Vagina (tissue), 2 donors: ENCODE measurements at places on chromosomes 2 and 18.

GRCh38 chr2:95695613-95696012, 103.8 kb downstream of the TRIM43 start:
- no peak for DNase-seq

DNA sequence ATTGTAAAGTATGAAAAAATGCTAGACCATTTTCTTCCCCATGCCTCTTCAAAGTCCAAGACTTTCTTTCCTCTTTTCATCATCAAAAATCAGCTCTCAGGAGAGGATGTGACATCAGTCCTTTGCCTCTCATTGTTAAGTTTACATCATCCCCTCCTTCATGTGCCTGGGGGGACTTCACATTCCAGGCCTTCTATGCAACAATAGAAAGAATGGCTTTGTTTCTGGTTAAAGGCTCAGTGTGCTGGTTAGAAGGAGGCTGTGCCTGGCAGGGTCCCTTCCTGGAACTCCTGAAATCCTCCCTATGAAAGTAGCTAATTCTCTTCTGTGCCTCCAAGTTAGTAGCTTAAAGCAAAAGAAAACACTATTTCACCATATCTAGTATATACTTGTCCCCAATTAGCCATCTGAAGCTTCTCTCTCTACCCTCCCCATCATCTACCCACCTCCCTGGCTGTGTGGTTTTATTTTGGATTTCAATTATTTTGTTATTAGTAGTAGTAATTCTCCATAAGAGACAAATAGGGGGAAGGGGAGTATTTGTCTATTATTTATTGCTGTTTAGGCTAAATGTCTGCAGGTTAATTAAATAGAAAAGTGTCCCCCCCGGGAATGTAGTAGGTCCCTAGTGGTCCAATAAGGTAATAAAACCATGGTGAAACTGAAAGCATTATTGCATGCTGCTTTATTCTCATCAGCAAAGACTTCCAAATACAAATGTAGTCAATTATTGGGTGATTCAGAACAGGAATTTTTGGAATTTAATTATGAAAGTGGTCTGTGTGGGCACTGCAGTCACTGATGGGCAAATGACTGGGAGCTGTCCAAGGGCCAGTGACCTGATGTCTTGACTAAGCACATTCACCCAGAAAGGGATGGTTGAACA, 69.0 kb downstream of the CPO start:
- no peak for DNase-seq

- DNase-seq: no peak
Observed at GRCh38 chr2:206423147-206423546, 20.2 kb upstream of the ADAM23 start.

DNA sequence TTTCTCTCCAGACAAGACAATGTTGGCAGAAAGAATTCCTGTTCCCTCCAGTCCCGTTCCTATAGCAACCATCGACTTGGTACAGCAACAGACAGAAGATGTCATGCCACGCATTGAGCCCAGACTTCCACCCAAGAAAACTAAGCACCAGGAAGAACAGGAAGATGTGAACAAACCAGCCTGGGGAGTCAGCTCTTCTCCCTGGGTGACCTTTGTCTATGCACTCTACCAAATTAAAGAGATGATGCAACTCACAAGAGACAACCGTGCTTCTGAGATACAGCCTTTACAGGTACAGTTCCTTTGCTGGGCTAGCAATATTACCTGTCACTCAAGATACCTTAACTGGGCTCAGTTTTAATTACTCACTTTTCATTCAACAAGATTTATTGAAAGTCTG, 37.1 kb downstream of the NEMP2 start:
- no peak for DNase-seq

- DNase-seq: no peak
Observed at GRCh38 chr2:128362176-128362888, 43.7 kb upstream of the HS6ST1 start.

DNA sequence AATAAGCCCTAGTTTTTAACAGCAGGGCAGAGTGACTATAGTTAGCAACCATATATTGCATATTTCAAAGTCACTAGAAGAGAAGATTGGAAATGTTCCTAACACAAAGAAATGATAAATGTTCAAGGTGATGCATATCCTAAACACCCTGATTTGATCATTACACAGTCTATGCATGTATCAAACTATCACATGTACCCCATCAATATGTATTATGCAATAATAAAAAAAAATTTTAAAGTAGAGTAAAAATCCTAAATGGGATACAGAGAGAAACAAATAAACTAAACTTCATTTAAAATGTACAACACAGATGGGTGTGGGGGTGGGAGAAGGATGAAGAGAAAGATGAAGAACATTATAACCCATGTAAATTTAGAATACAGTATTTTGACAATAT, 93.9 kb downstream of the TMEM131 start:
- no peak for DNase-seq

DNA sequence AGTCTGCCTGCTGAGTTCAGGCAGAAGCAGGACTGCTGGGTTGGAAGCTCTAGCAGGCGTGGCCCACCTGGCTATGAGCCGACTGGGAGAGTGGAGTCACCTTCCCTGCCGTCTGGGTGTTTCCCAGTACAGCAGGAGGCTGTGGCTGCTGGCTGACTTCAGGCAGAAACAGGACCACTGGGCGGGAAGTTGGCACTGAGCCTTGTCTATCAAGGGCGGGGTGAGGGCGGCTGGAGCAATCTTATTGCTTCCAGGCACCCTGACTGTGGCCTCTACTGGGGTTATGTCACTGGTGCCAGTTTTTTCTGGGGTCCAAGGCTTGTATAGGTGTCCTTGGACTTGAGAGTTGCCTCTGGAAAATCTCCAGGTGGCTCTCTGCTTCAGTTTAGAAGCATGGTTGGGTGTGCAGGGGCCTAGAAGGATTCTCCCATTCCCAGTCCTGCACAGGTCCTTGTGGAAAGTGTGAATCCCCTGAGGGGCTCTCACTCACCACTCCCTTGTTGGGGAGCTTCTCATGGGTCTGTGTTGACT, 30.5 kb downstream of the LTBP1 start:
- DNase-seq: no peak
